ENCODE measurements at places on chromosomes 1 and 21.

- peak; percentile 39 for DNase-seq
Observed at GRCh38 chr1:230127105-230128054, 60.3 kb downstream of the GALNT2 start.

- DNase-seq = no peak
Observed at GRCh38 chr1:46725736-46726108, 6.8 kb upstream of the EFCAB14 start.

- no peak for DNase-seq
Observed at GRCh38 chr1:43664369-43664768, 14.4 kb downstream of the KDM4A start.

GRCh38 chr1:17028662-17029188, 17.0 kb upstream of the ATP13A2 start:
- DNase-seq = no peak

GRCh38 chr1:51044834-51045233, 57.2 kb upstream of the C1orf185 start:
- DNase-seq = no peak

- no peak for DNase-seq
Observed at GRCh38 chr1:47927165-47927564, 70.0 kb downstream of the TRABD2B start.

DNA sequence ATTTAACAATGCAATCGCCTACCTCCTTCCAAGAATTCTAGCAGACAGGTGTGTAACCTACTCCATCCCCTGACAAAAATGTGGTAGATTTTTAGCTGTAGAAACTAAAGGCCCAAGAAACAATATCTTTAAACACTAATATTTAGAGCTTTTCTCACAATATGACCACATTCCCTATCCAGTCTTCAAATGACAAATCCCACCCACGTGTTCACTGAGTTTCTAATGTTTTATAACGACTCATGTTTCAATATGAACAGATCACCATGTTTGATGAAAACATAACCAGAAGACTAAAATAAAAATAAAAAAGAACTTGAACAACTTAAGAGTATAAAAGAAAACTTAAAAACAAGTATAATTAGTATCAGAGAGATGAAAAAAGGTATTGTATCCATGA, 24.6 kb downstream of the RSBN1 start:
- DNase-seq = no peak

GRCh38 chr1:32878183-32878582, 7.5 kb upstream of the FNDC5 start:
- no peak for DNase-seq

DNA sequence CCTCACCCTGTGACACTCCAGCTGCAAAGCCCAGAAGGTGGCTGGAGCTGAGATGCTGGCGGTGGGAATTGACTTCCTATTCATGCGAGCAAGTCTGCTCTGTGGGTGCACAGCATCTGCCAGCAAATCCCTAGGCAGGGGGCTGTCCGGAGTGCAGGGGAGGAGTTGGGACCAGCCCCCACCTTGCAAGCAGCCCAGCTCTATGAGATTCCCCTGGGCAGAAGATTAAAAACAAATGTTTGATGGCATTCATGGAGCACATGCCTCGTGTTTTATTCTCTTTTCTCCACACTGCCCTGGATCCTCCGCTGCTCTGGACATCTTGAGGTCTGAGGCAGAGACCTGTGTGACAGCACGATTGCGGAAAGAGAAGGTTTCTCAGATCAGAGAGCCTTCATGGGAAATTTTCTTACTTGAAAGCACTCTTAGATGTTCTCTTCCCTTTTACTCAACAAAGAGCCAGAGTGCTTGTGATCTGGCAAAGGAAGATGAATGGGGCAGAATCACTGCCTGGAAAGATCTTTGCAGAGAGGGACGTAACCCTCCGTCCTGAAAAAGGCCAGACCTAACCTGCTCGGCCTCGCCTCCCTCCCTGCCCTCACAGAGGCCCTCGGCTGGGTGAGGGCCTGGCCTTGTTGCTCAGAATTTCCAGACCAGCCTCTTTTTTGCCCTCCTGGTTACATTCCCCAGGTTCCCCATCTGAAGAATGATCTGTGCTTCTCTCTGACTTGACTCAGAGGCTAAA, 597.1 kb downstream of the KIF26B start:
- no peak for DNase-seq

Data from stimulated activated CD4-positive, alpha-beta T cell treated with anti-CD3 and anti-CD28 coated beads, Interleukin-1b, Interleukin-23, amount 100 ng/mL, for 4 hours (primary cell).